Activated T-helper 1 cell treated with anti-CD3 and anti-CD28 coated beads, Interleukin-2, amount 50 U/mL, for 16 hours (primary cell): ENCODE measurements at places on chromosomes 5 and 9.

- no peak for DNase-seq
Observed at GRCh38 chr9:16755467-16756160, 114.9 kb downstream of the BNC2 start.

- no peak for DNase-seq
Observed at GRCh38 chr9:79615038-79615437, 43.3 kb downstream of the TLE4 start.

DNA sequence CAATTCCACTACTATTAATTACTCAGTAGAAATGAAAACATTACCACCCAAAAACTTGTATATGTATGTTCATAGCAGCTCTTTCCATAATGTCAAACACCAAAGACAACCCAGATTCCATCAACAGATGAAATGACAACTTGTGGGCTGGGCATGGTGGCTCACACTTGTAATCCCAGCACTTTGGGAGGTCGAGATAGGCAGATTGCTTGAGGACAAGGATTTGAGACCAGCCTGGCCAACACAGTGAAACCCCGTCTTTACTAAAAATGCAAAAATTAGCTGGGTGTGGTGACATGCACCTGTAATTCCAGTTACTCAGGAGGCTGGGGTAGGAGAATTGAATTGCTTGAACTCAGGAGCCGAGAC lies 11.5 kb downstream of the UIMC1 start:
- DNase-seq, result no peak

DNA sequence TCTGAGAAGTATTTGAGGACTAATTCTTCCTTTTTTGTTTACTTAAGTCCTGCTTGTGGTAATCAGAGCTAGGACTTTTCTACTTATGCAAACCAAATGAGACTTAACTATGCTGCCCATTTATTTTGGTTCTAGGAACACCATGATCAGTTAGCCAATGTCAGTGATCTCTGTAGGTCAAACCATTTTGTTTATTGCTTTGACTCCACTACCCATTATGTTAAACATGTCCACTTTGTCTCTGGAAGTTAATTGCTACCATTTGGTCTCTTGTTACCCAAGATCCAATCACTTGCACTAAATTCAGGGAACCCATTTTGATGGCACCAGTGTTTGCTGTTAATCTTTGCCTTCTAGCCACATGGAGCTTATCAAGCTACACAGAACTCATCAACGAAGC lies 161.9 kb downstream of the CCDC171 start:
- DNase-seq, result no peak

DNA sequence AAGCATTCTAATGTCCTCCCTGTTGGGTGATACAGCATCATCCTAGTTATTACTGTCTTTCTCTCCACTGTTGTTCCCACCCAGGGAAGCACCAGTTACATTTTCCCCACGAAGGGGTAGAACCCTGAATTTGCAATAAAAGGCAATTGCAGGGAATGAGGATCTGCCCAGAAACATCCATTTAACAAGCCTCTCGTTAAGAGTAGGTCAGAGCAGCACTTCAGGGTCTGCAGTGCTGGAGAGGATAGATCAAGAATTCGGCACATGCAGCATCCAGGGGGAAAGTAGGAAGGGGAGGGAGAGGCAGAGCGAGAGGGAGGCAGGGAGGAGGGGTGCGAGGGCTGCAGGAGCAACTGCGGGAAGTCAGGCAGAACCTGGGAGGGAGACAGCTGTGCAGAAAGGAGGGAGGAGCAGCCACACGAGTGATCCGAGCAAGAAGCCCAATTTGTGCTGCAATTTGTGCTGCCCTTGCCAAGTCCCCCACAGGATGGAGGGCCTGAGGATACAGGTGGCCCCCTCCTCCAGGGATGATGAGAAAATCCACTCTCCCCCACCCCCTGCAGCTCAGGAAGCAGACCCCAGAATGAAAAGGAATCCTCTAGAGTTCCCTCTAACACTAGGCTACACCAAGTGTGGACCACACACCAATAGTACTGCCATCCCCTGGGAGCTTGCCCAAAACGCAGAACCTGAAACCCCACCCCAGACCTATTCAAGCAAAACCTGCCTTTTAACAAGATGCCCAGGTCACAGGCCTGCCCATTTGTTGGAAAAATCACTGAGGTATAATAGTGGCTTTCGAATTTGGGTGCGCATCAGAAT lies 62.2 kb downstream of the EPB41L4B start:
- DNase-seq, result no peak

DNA sequence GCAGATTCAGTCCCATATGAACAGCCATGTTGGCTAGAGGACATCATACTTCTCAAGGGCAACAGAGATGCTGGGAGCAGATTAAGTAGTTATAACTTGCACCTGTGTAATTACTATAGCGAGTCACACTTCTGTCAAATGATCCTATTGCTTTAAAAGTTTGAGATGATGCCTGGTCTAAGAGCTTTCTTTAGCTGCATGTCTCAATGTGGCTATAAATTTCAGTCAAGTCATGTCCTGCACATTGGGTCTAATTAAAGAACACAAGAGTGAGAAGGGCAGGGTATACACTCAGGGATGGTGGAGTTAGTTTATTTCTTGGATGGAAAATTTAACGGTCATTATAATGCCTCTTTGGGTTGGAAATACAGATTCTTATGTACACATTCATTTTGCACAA lies 557.3 kb downstream of the RAB3C start:
- DNase-seq, result no peak

GRCh38 chr9:98374385-98375051 lies 119.1 kb upstream of the TBC1D2 start:
- no peak for DNase-seq

DNA sequence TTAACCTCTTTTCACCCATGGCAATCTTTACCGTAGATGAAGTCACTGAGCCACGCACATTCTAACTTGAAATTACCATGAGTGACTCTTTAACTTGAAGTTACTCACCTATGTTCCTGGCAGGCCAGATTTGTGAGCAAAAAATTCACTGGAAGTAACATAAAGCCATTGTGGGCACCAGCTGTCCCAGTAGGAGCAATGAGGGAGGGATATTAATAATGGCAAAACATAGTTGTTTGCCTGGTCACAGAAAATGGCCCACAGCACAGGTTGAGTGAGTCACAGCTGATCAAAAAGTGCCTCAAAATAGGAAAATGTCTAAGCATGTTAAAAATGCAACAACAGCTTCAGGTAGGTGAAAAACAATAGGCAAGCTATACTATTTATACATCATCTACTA lies 146.6 kb downstream of the EFNA5 start:
- DNase-seq, result no peak

DNA sequence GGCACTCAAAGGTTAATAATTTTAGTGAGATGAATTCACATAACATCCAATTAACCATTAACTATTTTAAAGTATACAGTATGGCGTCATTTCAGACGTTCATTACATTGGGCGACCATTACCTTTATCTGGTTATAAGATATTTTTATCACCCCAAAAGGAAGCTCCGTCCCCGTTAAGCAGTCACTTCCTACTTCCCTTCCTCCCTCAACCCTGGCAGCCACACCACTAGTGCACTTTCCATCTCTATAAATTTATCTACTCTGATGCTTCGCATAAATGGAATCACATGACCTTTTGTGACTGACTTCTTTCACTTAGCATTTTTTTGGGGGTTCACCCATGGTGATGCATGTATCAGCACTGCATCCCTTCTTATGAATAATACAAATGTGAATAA lies 168.3 kb upstream of the PUM3 start:
- DNase-seq, result no peak

DNA sequence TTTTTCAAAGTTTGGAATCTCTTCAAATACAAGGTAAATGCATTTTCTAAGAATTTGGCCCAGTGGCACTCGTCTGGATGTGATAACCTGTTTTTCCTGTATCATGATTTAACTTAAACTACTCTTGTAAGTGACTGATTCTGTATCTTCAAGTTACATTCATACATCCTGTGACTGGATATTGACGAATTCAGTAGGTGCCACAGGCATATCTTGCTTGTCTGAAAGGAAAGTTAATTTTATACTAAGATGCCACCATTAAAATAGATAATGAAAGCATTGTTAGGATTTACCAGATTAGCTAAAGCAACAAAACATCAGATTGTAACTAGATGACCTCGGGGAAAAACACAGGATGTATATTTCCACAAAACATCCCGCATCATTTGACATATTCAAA lies 175.3 kb upstream of the ZNF608 start:
- no peak for DNase-seq

DNA sequence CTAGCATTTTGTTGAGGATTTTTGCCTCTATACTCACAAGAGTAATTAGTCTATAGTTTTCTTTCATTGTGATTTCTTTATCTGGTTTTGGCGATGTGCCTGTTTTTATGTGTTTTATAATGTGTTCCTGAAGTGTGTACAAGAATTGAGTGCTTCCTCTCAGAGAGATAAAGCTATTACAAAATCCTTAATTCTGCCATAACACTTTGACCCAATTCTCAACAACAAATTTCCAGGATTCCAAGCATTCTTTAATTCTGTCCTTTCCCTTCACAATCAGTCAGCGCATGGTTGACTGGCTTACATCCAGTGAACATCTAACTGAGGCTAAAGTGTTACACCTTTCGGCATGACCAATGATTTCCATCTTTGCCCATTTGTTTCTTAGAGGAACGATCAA lies 282.9 kb upstream of the MVB12B start:
- DNase-seq, result no peak

- DNase-seq, result no peak
Observed at GRCh38 chr5:72515211-72515610, 8.0 kb upstream of the ZNF366 start.

DNA sequence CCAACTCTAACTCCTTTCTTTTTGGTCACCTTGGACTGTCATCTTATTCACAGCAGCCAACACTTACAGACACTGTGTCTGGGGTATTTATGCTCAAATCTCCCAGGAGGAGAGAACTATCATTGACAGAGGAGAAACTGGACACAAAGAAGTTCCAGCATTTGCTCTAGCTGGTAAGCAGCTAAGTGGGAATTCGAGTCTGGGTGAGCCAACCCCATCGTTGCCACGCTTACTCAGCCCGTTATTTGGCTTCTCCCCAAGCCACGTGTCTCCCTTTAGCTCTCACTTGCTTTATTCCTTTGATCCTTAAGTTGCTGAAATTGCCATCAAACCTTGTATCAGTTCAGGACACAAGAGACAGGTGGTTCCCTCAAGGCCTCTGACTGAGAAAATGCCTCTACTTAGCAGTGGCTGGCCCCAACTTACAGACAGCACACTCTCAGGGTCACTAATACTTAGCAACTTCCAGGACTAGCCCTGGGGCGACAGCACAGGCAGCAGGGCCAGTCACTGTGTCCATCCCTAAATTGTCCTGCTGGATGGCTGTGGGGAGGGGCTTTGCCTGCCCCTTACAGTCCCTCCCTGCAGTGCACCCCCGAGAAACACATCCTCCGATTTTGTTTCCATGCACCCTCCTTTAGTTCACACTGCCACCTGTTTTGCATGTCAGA lies 1.4 kb downstream of the SLC36A2 start:
- DNase-seq, result no peak
